ENCODE measurements at places on chromosomes 5 and 9. TPM values are rescaled to one million over a fixed set of nuclear protein-coding genes. Genes with fewer than 3 reads are reported as not detected.

Gene BSPRY
- total RNA-seq = not detected

Gene ADCY2
- 3.5 TPM for total RNA-seq

Gene FCN2
- not detected for total RNA-seq

Gene IRF1
- 4.7 TPM for total RNA-seq

Gene SLCO4C1
- total RNA-seq = 3.9 TPM

Gene TAF1L
- total RNA-seq = not detected

Gene LCN9
- total RNA-seq = 0.30 TPM

Gene PCDHA4
- 9.0 TPM for total RNA-seq

Gene PCDHGB3
- total RNA-seq = 0.71 TPM

Gene CSF2
- not detected for total RNA-seq

Gene ARHGEF39
- 27.2 TPM for total RNA-seq

Gene KCNMB1
- total RNA-seq = 0.09 TPM

Gene CTSL
- total RNA-seq = 33.8 TPM

Gene PCDHGC4
- total RNA-seq = 15.9 TPM

Gene SIT1
- not detected for total RNA-seq

Gene INVS
- 22.9 TPM for total RNA-seq

Gene LHX6
- total RNA-seq = not detected

Data from neural crest cell (in vitro differentiated cells).